Stimulated activated CD4-positive, alpha-beta T cell treated with anti-CD3 and anti-CD28 coated beads, Interleukin-2, amount 100 ng/mL, for 24 hours (primary cell): ENCODE measurements at places on chromosomes 3 and 15.

GRCh38 chr3:4907643-4908432 lies 71.4 kb upstream of the BHLHE40 start:
- DNase-seq: no peak

DNA sequence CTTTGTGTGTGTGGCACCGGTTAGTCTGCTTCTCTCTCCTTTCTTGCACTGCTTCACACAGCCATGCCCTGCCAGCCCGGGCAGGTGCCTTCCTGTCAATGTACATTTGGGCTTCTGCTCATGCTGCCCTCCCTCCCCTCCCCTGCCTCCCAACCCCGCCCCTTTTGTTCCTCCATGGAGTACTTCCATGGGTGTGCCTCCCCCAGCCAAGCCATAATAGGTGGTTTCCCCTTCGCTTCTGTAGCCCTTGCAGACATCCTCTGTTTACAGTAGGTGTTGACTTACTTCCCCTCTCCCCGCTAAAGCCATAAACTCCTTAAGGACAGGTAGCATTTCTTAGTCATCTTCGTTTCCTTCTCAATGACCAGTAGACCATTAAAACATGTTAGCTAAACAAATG lies 31.8 kb upstream of the CRTC3 start:
- DNase-seq: no peak

- no peak for DNase-seq
These were observed 416.5 kb downstream of the ROBO2 start for GRCh38 chr3:77456431-77456830.

DNA sequence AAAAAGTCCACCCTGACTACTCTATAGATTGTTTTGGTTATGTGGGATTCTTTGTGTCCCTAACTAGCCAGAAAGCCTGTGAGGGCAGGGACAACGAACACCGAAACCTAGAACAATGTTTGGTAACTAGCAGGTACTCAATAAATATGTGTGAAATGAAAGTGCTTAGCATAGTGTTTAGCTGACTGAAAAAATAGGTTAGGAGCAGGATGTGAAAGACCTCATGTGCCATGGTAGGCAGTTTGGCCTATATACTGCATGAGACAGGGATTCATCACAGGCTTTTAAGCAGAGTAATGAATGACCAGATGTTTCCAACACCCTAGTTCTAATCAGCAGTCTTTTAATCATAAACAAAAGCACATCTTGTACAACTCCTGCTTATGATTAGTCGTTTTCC lies 64.2 kb downstream of the MYO5A start:
- no peak for DNase-seq

DNA sequence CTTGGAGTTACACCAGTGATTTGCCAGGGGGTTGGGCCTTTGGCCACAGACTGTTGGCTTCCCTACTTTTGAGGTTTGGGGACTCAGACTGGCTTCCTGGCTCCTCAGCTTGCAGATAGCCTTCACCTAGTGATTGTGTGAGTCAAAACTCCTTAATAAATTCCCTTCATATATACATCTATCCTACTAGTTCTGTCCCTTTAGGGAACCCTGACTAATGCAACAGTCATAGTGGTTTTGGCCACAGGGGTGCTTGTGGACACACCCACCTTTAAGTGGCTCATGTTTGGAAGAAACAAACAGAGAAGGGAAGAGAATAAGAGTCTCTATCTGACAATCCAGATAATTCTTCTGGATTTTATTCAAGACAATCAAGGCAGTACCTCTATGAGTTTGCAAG lies 457.7 kb downstream of the EPHA3 start:
- no peak for DNase-seq

- peak; percentile 91 for DNase-seq
These were observed 759 bp downstream of the WDR6 start for GRCh38 chr3:49007771-49008528.

DNA sequence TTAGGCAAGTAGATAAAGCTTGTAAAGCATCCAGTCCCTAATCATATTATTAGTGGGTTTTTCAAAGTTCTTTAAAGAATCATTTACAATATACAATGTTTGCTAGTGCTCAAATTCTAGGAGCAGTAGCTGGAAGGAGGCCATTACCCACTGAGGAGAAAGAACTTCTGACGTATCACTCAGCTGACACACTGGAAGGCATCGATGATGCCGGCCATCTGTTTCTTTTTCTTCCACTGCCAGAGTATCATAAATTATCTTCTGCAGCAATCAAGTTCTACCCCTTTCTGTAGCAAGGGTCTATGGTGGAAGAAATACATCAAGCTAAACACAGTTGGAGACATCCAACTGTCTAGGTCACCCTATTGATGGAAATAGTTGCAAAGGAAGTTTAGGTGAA lies 243.2 kb upstream of the LRRN1 start:
- no peak for DNase-seq
